Fibroblast of gingiva (primary cell): ENCODE measurements at places on chromosomes 7 and 10.

DNA sequence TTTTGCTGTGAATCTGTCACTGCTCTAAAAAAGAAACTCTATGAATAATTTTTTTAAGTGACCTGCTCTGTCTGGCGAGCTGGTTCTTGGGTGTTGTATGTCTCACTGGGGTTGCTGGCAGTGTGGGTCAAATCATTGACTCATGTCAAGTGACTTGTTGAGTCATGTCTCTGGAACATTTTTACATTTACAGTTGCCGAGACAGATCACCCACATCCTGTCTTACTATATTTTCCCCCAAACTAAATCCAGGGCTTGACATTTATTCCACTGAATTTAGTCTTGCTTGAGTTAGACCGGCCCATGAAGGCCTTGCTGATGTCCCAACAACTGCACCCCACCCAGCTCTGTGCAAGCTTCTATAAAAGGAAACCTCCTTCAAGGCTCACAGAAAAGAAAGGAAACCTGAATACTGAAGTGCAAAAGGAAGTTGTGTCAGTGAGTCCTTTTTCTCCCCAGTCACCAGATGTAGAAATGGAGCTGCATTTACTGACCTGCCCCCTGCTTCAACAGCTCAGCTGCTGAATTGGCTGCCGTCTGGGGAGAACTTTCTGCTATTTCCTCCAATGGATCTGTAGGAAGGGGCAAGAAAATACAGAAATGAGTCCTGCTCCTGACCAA is 290.3 kb downstream of the TNS3 start:
- DNase-seq = peak; percentile 96

GRCh38 chr10:122461367-122461728 is at the start of gene HTRA1:
Gene HTRA1, plus strand, starts transcription at chr10:122461553. Its CDS starts 100 bp downstream, at chr10:122461653.
- DNase-seq = peak; percentile 86

DNA sequence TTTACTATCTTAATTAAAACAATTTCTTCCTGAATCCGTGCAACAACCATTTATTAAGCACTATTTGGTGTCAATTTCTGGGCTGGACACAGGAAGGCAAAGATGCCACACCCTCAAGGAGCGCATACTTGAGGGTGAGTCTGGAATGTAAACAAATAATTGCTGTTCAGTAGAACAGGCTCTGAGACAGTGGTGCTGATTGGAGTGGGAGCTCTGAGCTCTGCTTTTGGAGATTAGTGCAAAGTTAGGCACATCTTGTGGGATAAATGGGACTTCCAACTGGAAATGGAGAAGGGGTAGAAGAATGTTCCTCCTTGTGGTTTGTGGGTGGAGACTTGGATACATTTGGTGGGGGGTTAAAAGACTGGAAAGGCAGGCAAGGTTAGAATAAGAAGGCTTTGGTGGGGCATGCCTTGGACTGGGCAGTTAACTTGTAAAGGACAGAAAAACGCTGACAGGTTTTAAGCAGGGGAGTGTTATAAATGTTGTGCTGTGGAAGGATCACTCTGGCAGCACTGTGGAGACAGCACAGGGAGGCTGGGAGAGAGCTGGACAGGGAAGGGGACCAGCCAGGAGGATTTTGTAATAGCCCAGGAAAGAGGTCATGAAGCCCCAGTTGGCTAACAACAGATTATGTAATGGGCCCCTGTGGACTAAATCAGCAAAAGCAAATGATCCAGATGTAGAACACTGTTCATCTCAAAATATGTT is 80.7 kb downstream of the ZNF365 start:
- DNase-seq = peak; percentile 27

- no peak for DNase-seq
Measured at GRCh38 chr7:39045231-39045630, 67.5 kb downstream of the POU6F2 start.

DNA sequence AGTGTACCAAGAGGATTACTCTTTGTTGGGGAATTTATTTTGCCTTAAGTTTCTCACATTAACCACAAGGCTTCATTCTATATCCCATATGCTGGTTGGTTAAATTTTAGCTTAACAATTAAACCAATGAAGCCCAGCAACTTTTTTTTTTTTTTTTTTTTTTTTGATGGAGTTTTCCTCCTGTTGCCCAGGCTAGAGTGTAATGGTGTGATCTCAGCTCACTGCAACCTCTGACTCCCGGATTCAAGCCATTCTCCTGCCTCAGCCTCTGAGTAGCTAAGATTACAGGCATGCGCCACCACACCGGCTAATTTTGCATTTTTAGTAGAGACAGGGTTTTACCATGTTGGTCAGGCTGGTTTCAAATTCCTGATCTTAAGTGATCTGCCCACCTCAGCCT is 75.0 kb upstream of the MKX start:
- no peak for DNase-seq

GRCh38 chr7:36690041-36690440 is 34.3 kb downstream of the AOAH start:
- DNase-seq = no peak

- no peak for DNase-seq
Measured at GRCh38 chr10:29081951-29082685, 206.8 kb upstream of the LYZL1 start.

GRCh38 chr7:52311886-52312285 is 723.5 kb upstream of the POM121L12 start:
- no peak for DNase-seq

DNA sequence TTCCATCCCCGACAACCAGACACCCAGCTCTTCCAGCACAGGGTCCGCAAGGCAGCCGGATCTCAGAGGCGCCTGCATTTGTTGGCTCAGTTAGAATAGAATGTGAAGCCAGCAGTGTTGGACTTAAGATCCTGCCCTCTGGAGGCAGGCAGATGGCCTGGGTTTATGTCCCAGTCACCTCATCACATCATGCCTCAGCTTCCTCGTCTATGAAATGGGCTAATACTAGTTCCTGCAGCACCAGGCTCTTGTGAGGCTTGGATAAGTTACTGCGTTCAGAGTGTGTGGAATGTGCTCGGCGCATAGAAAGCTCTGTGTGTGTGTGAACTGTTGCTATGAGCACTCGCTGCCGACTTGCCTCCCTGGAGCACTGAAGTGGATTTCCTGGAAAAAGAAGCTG is 202.5 kb upstream of the GPR26 start:
- no peak for DNase-seq

DNA sequence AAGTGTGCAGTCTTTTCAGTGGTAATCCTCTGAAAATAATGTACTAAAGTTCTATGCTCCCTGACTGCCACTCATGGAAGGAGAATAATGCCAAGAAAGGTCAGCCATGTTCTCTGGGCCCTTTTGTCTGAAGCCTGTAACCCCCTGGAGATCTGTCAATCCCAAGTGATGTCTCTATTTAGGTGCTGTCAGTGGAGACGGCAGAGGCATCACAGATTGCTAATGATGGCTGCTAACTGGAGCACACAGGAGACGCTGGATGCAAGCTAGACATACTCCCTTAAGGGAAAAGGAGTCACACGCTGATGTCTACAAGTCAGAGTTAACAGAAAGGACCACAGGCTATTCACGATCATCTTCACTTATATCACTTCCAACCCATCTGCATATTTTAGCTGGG is 118.8 kb downstream of the RSU1 start:
- DNase-seq = no peak

DNA sequence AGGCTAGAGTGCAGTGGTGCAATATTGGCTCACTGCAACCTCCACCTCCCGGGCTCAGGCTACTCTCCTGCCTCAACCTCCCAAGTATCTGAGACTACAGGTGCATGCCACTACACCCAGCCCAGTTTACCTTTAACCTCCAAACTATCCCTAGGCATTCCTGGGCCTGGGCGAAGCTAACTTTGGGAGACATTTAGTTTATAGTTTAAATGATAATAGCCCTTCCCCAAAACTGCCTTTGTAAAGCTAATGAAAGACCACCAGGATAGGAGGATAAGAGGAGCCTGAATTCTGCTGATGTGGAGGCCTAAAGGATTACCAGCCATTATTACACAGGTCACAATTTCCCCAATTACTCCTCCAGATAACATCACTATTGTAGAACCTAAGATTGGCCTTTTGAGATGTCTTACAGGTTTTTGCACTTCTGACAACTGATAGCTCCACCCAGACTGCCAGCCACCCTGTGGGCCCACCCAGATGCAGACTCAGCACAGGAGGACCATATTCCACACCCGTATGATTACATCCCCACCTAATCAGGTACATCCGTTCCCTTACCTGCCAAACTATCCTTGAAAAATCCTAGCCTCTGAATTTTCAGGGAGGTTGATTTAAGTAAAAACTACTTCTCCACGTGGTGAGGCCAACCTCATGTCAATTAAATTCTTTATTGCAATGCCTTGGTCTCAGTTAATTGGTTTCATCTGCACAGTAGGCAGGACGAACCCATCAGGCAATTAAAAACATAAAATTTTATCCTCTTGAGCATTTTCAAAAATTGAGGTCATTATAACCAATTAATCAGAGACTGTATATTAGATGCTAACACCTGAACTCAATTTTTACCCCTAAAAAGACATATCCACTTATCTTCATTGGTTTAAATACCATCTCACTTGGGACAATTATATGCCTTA is 62.3 kb upstream of the TMEM254 start:
- no peak for DNase-seq

DNA sequence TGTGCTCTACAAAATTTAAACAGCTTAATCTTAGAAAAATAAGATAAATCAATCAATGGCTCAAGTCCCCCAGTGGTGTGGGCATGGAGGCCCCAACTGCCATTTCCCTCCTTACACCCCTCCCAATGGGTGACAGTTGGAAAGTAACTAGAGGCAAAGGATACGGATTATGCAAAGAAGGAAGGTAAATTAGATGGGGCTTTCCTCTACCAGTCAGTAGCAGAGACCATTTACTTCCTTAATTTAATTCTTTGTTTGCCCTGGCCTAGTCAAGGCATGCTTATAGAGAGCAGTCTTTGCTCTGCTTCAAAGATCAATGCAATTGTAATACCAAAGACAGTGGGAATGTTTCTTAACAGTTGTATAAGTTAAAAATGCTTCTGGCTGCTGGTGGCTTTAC is 63.3 kb upstream of the PAPSS2 start:
- no peak for DNase-seq

GRCh38 chr10:128144547-128144946 is 18.3 kb upstream of the MKI67 start:
- no peak for DNase-seq

GRCh38 chr10:14623931-14624330 is 150.8 kb downstream of the FAM107B start:
- no peak for DNase-seq

DNA sequence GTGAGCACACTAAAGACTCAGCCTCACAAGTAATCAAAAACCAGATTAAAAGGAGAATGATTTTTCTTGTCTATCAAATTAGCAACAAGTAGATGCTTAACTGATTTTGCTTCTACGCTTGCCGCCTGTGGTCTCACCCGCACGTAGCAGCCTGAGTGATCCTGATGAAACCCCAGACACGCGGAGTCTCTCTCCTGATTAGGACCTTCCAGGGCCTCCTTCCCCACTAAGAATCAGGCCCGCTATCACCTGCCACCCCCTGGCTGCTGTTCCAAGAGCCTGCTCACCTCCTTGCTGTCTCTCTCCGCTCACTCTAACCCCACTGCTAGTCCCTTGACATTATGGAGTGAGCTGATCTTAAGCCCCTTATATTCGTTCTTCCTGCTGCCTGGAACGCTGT is 325.9 kb upstream of the NRP1 start:
- DNase-seq = no peak

DNA sequence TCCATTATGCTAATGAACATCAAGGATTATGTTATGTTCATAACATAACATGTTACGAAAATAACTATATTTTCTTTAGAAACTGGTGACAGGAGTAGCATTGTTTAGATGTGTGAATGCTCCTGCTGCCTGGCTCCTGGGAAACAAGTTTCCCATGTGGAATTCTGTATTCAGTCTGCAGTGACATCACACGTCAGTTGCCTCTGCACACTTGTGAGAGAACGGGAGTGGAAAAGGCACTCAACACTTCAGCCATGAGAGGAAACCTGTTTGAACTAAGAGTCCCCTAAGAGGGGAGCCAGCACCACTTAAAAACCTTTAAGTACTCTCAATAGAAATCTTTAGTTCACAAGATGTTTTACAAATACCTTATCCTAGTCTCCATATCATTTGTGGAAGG is 140.3 kb upstream of the FAM20C start:
- no peak for DNase-seq

GRCh38 chr10:119256030-119256429 is 48.7 kb downstream of the GRK5 start:
- DNase-seq = no peak

DNA sequence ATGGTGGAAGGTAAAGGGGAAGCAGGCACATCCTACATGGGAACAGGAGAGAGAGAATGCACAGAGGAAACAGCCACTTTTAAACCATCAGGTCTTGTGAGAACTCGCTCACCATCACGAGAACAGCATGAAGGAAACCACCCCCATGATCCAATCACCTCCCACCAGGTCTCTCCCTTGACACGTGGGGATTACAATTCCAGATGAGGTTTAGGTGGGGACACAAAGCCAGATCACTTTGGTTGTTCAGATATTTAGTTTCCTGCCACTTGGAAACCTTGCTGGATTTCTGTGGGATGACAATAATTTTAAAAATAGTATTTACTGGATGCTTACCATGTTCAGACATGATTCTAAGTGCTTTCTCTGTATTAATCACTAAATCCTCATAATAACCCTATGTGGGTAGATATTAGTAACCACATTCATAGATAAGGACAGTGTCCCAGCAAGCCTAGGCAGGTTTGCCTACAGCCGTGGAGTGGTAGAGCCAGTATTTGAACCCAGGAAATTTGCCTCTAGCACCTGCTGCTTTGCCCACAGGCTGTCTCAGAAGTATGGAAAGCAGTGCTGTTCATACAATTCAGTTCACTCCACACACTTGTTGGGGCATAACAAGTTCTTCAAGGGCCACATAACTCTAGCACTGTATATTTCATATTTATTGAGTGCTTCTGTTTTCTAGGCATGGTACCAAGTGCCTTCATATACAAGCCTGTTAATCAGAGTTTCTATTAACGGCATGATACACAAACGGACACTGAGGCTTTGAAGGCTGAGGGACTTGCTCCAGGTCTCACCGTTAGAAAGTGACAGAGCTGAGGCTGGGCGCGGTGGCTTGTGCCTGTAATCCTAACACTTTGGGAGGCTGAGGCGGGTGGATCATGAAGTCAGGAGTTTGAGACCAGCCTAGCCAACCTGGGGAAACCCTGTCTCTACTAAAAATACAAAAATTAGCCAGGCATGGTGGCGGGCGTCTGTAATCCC is 8.3 kb downstream of the TLL2 start:
- no peak for DNase-seq

DNA sequence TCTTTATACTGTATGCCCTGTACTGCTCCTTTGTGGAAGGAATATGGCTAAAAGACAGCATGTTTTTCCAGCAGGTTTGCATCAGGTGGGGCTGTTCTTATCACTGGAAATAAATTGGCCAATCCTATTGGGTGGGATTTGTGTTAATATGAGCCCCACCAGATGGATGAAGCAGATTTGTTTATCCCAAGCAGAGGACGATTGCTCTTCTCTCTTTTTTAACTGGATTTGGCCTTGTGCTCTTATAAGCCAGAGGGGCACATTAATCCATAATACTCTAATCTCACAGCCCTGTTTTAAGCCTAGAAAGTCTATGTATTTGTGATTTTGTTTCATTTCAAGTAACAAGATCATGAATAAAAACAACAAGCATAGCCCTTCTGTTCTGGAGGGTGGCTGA is 240.1 kb upstream of the ADARB2 start:
- no peak for DNase-seq
